ENCODE measurements at places on chromosomes 5 and 9.

DNA sequence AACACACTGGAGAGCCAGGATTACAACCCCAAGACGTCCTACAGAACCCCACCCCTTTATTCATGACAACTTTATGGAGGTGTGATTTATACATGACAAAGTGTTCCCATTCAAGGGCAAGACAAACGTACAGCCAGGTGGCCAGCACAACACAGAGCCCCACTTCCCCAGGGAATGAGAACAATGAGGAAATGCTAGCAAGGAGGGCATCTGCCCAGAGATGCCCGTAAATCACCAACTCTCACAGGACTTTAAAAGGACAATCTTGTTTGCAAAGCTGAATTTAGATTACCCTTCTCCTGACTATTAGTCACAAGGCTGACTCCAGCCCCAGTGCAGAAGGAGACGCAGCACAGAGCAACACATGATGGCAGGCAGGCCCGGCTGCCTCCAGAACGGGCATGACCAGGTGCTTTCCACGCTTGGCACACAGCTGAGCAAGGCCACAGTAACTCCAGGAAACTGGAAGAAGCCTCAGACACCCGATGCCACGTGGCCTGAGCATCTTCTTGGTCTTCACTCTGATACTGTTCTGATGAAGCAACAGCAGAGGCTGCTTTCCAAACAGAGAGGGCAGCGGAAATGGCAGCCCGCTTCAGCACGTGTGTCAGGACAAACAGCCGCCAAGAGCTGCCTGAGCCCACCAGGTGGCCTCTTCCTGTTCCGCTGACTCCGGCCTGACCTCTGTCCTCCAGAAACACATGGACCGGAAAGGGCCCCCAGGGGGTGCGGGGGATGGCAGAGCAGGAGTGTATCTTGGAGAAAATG, 51.4 kb downstream of the ROR2 start:
- no peak for DNase-seq

- DNase-seq: no peak
Observed at GRCh38 chr5:147809830-147810666, 21.4 kb downstream of the SPINK1 start.

- DNase-seq: no peak
Observed at GRCh38 chr9:91843093-91843492, 106.9 kb downstream of the ROR2 start.

GRCh38 chr5:111074244-111074643, 2.7 kb downstream of the TSLP start:
- no peak for DNase-seq

GRCh38 chr5:89279391-89280036, 396.5 kb upstream of the MEF2C start:
- DNase-seq: no peak
